ENCODE measurements at places on chromosomes 2 and 18.

DNA sequence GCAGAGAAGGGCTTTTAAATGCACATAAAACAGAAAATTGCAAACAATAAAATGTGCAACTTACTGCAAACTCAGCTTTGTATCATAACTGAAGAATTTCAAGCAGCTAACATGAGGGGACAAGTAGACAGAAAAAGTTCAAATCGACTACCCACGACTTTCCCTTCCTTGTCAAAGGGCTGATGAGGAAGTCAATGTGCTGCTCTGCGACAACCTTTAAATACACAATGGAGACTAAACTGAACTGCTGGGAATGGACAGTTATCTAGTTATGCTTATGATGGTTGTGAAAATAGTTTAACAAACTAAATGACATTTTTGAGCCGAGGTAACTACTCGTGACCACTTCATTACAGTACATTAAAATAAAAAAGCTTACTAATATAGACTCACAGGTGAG lies 84.1 kb downstream of the INO80D start:
- no peak for DNase-seq

- no peak for DNase-seq
Measured at GRCh38 chr2:120691410-120691809, 44.3 kb upstream of the GLI2 start.

DNA sequence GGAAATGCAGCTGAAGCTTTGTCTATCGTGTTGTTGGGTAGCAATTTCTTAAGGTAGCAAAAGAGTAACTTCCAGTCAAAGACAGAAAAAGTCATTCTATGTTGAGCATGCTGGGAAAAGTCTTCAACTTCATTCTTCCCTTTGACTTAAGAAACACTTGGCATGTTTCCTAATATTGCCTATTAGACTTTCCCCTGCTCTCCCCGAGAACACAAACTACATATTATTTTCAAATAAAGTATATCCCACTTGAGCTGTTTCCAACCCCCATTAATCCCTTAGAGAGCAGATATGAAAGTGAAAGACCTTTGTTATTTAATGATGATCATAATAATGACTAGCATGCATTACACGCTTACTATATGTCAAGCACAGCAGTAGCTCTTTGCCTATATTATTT lies 136.0 kb upstream of the SPOPL start:
- DNase-seq: no peak

DNA sequence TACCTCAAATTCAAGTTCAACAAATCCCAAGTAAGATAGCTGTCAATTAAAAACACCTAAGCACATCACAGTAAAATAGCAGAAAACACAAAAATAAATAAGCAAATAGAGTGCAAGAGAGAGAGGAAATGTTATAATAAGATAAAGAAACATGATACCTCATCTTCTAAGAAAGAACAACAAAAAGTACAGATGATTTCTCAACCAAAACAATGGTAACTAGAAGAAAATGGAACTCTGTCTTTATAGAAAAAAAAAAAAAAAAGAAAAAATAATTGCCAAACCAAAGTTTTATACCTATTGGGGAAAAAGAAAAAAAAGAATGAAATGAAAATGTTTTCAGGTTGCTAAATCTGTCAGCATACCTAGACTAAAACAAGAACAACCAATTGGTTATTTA lies 1253.5 kb upstream of the CDH2 start:
- DNase-seq: no peak

DNA sequence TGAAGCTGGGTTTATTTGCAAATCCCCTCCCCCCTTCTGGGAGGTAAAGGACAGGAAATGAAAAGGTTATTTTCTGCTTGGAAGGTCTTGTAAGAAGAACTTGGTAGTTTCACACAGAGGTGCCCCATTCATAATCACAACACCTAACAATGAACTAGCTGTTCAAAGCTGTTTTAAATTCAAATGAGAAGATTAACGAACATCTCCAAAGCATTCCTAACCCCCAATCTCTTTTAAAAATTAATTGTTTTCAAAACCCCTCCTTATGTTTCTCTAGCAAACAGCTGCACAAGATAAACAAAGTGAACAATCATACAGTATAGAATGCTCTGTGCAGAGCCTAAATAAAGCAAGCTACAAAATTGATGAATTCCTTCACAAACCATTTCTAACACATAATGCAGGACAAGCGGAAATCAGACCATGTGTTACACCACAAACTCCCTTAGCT lies 271.4 kb downstream of the SATB2 start:
- DNase-seq: no peak

DNA sequence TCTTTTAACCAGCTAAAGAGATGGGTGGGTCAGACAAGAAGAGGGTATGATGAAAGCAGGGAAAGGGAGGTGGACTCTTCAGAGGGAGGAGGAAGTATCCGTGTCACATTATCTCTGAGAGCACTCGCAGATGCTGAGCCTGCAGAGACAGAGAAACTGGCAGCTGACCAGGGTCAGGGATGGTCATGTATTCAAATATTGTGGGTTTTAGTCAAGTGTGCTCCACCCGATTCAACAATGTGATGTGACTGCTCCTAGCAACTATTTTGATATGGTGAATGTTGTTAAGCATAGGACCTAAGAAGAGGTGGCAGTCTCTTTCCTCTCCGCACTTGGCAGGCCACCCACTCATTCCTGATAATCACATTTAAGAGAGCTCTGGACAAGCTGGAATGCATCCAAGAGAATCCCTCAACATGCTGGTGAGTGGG lies 1.3 kb upstream of the CLIP4 start:
- DNase-seq: no peak

DNA sequence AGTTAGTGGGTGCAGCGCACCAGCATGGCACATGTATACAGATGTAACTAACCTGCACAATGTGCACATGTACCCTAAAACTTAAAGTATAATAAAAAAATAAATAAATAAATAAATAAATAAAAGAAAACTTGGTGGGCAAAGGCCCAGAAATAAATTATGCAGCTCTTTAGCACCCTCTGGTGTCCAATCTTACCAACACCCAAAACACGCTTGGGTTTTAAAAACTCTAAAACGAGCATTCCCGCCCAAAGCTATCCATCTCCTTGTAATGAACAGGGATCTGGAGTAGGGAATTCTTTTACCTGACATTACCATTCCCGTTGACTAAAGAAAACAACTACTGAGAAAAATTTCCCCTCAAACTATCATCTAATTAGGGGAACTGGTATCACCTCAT lies 2005.9 kb upstream of the CELF4 start:
- DNase-seq: no peak

DNA sequence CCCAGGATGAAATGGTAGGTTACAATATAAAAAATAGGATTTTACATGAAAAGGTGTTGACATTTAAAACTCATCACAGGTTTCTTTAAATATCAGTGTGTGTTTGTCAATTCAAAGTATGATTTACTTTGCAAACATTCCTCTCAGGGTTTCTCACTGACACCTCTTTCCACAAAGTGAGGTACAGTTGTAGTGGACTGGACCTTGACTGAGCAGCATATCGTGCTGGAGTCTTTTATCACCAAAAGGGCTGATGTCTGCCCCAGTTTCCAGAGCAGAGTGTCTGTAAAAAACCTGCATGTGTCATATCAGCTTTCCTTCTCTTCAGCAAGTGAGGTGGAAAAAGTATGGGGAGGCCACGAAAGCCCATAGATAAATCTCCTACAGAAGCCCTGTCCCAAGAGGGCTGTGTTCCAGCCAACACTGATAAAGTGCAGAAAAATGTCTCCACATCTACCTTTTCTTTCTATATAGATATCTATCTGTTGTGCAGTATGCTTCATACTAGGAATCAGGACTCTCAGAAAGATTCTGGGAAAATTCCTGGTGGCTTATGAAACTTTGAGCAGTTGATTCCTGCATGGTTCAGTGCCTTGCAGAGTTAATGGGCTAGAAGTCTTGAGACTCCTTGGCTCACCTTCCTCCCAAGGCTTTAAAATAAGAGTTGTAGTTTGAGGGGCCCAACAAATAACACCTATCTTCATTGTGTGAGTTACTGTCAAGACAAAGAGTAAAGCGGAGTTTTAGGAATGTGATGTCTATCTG lies 6.9 kb downstream of the ACYP2 start:
- DNase-seq: no peak

DNA sequence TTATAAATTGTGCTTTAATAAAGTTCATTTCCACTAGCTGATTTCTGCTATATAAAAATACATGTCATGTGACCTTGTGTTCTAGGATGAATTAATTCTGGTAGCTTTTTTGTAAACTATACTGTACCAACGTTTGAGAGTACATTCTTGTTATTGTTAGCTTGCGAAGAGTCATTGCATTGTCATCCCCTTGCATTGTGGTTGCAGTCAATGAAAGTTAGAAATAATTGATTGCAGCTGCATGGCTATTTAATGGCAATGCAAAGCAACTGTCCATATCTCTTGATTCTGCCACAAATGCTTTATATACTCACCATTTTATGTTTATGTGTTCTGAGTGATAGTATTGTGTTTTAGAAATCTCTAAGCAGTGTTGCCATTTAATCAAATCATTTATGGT lies 91.6 kb downstream of the ZNF407 start:
- DNase-seq: no peak

GRCh38 chr2:232340171-232340935 lies 38.2 kb upstream of the ALPP start:
- DNase-seq: no peak

DNA sequence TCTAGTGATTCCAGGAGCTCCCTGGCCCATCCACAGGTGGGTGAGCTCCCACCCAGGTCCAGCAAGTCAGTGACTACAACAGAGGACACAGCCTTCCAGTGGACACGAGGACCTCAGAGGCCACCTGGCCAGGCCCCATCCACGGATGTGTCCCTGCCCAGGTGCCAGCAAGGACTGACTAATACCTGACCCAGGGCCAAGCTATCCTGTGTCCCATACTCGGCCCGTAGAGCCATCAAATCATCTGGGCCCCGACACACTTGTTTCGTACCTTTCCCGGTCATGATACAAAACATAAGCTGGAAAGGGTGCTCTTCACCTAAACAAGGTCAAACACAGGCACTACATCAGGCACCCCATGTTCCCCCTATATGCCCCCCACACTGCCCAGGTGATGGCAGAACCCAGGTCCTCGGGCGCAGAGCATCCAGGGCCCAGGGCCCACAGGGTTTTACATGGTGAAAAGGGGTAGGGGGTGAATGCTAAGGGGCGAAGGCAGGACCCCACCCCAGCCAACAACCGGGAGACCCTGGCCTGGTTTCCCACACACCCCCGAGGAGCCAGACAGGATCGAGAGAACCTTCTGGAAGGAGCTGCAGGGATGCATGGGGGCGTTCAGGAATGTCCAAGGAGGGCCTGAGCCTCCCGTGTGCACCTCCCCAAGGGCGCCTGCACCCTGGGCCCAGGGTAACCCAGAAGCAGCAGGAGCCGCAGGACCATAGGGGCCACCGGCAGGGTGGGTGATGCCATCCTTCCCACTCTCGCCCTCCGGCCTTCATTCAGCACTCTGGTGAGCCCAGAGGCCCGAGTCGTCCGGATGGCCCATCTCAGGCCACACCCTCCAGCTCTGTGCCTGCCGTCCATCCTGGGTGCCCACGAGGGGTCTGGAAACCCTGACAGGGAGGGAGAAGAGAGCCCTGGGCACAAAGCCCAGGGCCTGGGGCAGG lies 94.3 kb downstream of the HDAC4 start:
- DNase-seq: no peak

- DNase-seq: no peak
Measured at GRCh38 chr18:79218605-79219190, 149.5 kb downstream of the ATP9B start.

DNA sequence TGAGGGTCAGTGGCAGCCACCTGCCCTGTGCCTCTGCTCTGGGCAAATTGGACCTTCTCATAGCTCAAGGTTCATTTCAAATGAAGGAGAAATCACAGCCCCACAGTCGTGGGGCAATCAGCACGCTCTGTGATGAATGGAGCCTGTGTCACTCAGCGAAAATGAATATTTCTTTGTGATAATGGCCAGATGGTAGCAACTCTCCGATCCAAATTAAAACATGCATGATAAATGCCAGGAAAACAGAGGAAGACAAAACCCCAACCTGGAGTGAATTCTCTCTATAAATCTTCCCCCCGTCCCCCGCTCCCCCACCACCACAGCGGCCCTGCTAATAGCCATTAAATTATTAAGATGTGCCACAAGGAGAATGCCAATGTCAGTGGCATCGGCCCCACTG lies 258.4 kb downstream of the CELF4 start:
- no peak for DNase-seq

GRCh38 chr2:185279999-185280398 lies 458.6 kb upstream of the FSIP2 start:
- no peak for DNase-seq

GRCh38 chr2:41943159-41943558 lies 104.7 kb upstream of the PKDCC start:
- no peak for DNase-seq

DNA sequence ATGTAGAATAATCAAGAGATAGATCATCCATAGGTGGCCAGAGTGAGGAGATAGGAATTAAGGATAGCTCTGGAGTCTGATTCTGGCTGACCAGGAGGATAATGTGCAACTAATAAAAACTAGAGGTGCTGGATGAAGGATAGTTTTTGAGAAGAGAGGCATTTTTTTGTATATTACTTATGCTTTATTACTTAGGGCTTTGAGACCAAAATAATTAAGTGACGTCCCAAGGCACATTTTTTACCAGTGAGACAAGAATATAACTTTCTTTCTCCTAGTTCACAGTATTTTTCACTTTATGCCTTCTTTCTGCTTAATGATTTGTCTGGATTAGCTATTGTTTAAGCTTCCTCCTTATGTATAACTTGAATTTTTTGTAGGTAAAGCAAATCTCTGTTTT lies 756.6 kb downstream of the TSN start:
- no peak for DNase-seq

DNA sequence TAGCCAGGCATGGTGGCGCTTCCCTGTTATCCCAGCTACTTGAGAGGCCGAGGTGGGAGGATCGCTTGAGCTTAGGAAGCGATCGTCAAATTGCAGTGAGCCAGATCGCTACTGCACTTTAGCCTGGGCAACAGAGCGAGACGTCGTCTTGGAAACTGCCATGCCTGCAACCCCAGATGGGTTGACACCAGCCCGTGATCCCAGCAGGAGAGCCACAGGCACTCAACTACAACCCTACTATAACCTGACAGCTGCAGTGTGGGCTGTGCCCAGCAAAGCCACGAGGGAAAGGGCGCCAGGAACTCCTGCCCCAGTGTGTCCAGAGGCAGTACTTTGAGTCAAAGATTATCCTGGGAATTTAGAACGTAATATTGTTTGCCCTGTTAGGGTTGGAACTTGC lies 85.6 kb downstream of the SS18 start:
- DNase-seq: no peak

DNA sequence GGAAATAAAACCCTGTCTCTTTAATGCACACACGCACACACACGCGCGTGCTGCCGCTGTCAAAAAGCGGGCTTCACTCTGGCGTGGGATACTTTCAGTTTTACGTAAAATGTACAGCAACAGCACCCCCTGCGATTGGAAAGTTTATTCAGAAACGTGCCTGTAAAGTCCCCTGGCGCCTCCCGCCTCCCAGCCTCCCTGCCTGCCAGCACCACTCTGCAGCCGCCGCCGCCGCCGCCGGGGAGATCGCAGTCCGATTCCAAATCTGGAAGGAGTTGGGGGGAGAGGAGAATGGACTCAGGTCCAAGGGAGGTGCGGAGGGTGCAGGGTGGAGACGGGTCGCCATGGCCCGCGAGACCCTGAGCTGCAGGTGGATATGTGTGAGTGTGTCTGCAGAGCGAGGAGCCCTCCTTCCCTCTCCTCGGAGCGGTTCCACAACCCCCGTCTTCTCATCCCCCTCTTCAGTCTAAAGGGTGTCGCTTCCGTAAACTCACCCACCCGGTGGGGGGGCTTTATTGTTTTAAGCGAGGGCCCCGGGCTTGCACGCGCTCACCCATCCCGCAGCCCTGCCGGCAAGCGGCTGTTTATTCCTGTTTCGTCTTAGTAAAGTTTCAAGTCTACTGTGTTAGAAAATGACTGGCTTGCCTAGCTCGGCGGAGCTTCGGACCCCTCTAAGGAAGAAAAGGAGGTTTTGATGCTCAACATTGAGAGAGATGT lies 1.8 kb upstream of the BCL11A start:
- DNase-seq: peak; percentile 60

Measured in CD4-positive, alpha-beta T cell treated with Interleukin-2 at 100 ng/mL for 4 hours (primary cell).